CD8-positive, alpha-beta memory T cell (primary cell): ENCODE measurements at places on chromosomes 3 and 15. TPM values are rescaled to one million over a fixed set of nuclear protein-coding genes. Genes with fewer than 3 reads are reported as not detected.
A peak's percentile ranks its signal among the peaks of the same experiment; 100 is the strongest.

DNA sequence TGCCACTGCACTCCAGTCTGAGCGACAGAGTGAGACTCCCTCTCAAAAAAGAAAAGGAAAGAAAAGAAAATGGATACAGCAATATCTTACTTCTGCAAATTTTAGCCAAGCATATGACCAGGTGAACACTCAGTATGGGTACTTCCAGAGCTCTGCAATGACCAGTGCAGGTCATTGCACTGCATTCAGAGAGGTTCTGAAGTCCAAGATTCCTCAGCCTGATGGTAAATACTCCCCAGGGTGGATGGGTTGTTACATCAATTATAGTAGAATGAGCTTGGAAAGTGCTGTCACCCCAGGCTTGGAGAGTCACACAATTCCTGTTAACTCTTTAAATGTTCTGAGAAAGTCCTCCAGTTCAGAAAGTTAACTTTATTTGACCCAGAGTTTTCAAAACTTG, 103.7 kb downstream of the RPLP1 start:
- DNase-seq: no peak

DNA sequence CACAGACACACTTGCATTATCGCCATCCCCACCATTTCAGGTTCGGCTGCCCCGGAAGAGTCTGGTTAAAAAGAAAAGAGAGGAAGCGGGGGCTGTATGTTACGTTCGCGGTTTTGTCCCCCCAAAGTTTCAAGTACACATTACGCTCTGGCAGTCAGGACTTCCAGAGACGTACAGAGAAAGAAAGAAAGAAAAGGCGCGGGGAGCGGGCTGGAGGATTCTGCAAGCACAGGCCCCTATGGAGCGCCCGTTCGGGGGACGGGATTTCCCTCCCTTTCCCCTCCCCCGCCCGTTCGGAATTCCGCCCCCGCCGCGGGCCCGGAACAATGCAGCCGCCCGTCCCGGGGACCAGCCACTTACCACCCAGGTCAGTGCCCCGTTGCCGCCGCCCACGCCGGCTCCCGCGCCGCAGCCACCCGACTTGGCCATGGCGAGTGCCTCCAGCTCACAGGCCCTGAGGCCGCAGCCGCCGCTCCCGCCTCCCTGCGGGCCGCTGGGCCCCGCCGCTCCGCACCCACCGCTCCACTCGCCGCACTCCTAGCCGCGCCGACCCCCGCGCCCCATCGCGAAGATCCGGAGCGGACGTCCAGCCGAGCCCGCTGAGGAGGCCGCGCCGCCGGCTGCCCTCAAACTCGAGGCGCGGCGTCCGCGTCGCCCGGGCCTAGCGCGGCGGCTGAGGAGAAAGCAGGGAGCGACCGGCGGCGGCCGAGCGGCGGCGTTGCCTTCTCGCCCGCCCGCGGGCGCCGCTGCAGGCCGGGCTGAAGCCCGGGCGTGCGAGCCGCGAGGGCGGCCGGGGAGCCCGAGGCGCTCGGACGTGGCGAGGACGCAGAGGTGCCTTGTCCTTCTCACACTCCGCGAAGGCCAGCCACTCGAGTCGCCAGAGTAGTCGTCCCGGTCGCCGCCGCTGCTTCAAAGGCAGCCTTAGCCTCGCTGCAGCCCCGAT, 567 bp downstream of the TOP2B start:
- DNase-seq: peak; percentile 75

- no peak for DNase-seq
These were observed 49.5 kb downstream of the CEP63 start for GRCh38 chr3:134535186-134535970.

DNA sequence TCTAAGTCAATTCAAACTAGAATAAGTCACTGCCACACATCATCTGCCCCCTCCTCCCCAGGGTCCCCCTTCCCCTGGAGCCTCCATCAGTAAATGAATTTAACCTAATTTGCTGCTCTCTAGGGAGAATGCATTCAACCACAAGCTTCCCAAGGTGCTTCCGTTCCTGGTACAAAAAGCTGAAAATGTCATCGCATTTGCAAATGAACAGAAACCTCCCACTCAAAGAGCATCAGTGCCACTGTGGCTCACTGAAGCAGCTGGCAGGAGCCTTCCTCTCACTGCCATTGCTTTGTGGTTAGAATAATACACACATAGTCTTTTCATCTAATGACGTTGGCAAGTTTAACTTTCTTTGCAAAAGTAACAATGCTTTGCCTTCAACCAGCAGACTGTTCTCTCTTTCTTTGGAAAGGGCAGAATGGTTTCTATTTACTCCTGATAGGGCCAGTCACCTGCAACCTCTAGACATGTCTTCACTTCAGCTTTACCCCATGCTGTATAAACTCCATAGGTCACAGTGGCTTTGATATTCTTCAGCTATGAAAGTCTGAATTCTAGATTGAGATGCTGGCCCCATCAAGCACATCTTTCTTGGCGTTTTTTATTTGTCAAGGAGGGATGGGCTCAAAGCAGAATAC, 238.1 kb downstream of the CPNE4 start:
- no peak for DNase-seq

DNA sequence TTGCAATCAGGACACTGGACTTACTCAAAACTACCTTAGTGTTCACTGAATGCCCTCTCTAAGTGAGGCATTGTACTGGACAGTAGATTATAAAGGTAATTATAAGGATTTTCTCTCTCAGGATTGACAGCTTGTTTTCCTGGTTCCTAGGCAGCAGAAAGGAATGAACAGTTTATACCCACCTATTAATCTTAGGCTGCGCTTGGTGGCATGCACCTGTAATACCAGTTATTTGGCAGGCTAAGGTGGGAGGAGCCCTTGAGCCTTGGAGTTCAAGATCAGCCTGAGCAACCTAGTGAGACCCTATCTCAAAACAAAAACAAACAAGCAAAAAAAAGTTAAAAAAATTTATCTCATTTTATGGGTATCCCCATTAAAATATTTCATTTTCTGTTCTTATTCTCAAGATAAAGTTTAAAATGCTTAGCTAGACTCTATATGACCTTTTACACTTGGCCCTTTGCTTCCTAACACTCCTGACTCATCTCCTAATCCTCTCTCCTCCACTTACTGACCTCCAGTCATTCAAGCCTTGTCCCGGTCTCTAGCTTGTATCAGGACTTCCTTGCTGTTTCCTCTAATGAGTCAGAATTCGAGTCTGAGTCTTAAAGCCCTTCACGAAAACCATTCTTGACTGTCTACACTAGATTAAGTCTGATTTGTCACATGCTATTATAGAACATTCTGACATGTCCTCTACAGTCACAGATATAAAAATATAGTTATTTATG, 348.6 kb downstream of the NLGN1 start:
- DNase-seq: no peak

CMTM8 gene
- 4.1 TPM for total RNA-seq

SLC30A4 gene
- total RNA-seq: 3.1 TPM

CCR3 gene
- total RNA-seq: not detected
